ENCODE measurements at places on chromosomes 5 and 9.

DNA sequence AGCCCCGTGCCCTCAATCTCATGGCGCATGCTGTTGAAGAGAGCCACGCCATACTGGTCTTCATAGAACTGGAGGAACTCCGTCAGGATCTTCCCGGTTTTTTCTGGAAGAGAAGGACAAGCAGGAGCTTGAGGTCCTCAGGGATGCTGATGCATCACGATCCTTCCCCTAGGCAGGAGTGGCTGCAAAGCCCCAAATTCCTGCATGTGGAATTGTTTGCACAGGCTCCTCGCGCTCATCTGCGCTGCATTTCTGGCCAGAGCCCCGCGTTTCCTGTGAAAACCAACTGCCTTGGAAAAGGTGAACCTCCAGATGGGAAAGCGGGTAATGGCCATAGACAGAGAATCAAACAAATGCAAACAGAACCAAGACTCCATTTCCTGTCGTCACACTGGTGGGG, 80.4 kb downstream of the LRSAM1 start:
- no peak for DNase-seq

DNA sequence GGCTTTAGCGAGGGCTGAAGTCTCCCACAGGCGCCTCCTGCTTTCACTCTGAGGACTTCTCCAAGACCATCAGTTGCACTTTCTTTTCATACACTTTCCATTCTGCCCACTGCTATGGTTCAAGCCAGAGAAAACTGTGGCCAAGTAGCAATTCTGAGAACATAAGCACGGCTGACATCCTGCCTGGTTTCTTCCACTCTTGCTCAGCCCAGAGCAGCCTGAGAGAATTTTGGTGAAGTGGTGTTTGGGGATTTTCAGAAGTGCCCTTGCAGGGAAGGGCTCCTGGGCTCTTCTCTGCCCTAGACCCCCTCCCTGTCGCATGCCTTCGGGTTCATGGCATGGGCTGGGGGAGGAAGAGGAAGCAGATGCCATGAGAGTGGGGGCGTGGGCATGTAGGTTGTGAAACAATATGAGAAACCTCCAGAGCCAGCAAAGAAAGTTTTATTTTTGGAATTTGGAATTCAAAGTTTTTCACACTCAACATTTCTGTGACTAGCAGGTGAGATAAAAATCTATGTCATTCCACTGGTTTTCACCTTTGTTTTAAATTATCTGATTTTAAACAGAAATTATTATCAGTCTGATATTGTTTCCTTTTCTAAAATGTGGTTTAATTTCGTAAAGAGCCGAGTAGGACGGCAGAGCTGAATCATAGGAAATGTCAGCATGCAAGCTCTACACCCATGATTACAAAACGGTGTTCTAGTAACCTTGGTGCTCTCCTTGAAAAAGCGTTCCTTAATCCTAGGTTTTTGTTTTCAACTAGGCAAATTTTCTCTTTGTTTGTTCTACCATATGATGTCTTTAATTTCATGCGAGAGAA, 27.8 kb upstream of the TNFSF8 start:
- no peak for DNase-seq

DNA sequence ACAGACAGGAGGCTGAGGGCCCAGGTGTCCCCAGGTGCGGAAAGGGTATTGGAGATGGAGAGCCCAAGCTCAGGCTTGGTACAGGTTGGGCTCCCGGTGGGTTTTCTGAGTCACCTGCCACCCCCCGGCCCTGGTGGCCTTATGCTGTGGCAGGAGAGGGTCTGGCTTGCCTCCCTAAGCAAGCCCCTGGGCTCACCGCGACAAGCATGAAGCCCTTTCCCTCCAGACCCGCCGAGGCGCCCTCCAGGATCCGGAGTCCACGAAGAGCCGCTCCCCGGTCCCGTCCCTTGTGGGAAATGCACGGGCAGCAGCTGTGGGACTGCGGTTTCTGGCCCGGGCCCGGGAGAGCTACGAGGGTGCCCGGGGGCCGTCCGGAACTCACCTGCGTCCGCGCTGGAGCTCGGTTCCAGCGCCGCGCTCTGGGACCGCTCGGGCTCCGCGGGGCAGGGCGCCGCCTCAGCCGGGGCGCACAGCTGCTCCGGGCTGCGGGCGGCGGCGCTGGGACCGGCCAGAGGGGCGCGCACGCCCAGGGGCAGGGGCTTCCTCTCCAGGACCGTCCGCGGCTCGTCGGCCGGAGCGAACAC, 757 bp downstream of the SAPCD2 start:
- DNase-seq = no peak

DNA sequence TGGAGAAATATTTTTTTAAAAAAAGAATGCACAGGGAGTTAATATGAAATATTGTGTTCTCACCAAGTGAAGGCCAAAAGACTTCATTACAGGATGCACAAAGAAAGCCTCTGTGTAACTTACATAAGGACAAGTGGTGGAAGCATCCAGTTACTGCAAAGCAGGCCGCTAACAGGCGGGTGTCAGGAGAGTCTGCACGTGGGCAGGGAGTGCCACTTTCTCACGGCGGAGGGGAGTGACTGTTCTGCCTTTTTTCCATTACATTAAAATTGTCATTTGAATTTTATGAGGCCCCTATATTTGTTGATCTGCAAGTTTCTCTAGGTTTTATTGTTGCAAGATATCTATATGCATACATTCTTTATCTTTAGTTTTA, 28.1 kb upstream of the SPATA31E1 start:
- DNase-seq = no peak

DNA sequence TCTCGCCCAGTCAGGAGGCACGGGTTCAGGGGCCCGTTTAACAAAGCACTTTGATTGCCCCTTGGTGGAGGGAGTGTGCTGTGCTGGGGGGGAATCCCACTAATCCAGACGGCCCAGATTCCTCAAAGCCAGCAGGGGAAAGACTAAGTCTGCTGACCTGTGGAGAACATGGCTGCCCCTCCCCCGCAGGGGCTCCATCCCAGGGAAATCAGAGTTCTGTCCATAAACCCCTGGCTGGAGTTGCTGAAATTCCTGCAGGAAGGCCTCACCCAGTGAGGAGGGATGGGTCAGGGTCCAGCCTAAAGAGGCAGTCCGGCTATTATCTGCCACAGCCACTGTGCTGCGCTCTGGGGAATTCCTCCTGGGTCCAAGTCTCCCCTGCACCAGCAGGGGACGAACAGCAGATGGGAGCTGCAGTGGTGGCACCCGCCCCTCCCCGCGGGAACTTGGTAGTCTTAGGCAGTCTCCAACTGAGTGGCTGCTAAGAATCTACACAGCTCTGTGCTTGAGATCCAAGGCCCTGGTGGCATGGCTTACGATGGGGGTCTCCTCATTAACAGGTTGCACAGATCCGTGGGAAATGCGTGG, 174.0 kb upstream of the DAB2 start:
- no peak for DNase-seq

DNA sequence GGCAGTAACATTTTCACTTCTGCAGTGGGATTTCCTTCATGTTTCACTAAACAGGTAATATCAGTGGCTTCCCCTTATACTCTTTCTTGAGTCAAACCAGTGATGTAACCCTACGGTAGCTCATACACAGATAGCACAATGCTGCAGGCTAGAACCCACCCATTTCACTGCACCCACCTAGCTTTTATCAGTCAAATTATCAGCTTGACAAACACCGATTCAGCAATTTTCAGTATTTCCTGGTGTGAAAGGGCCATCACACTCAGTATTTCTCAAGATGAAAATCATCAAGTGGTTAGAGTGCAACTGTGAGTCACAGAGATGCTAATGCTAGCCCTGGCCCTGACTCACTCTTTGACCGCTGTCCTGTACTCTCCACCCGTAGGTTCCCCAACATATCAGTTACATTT, 242.3 kb upstream of the PTGER4 start:
- no peak for DNase-seq

GRCh38 chr9:90939351-90939750, 137.7 kb downstream of the SYK start:
- DNase-seq = no peak

DNA sequence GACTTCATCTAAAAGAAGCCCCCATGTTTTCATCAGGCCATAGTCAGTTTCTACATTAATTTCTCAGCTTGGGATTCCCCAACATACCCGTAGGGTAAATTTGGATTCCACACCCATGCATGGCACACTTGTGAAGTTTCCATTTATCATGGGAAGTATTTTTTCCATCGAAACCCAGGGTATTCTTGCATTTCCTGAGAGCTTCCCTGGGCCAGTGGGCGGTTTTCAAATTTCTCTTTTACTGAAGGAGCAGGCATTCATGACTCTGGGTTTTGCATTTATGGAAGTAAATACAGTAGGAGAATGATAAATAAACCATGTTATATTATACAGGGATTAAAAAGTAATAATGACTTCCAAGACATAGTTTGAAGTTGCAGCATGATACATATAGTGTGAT, 93.0 kb upstream of the MAP3K1 start:
- DNase-seq = no peak

DNA sequence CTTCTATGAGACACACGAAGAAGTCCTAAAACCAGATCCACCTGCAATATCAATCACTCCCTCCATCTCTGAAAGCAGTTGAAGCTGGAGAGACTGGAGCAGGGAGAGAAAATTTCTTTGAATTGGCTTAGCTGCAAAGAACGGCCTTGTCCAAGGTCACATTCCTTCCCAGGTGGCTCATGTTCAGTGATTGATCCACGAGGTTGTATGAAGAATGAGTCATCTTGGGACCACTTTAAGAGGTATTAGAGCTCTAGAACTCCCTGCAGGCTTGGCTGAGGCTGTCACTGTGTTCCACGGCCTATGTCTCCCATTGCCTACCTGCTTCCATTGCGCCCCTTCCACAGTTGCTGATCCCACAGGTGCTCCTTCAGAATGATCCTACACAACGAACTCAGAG, 68.2 kb downstream of the HMHB1 start:
- no peak for DNase-seq

All from NCI-H1436 treated with DMSO at 0.1 percent for 48 hours (cell line).